ENCODE measurements at places on chromosomes 5 and 9.

DNA sequence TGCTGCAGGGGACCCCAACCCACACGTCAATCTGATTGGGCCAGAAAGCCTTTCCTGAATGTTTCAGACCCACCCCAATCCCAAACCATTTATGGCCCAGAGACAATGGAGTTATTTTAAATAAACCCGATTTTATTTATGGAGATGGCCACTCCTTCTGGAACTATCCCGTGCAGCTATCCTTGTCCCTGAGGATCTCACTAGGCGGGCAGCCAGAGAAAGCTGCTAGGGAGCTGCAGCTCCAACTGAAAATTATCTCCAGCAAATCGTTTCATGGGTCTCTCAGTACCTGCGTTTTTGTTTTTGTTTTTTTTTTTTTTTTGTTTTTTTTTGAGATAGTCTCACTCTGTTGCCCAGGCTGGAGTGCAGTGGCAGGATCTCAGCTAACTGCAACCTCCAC is 23.0 kb downstream of the C1QTNF2 start:
- DNase-seq = no peak

GRCh38 chr5:113490317-113490716 is 2.1 kb upstream of the MCC start:
- DNase-seq = no peak

DNA sequence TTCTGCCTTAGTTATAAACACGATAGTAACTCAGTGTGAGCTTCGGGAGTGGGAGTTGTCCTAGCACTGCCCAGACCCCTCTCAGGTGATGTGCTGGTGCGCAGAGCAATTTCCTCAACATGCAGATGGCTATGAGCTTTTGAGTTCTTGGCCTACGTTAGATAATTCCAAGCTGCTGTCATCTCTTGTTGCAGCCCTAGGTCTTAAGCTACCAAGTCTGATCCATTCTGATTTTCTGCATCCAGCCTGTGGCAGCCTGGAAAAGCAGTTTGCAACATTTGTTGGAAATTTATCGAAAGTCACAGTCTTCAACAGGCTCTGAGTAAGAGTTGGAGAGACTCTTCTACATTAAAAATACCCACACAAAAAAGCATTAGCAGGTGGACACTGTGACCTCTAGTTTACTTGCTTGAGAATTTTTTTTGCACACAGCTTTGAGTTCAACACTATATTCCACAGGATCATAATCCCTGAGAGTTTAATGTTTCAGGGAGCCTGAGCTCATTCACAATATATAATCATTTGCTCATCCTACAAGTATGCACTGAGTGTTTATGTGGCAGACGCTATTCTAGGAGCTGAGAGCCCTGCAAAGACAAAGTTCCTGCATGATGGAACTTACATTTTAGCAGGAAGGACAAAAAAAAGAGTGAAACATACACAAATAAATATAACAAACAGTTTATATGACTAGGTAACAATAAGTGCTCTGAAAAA is 91.6 kb downstream of the UBE2QL1 start:
- no peak for DNase-seq

- DNase-seq = no peak
Observed at GRCh38 chr5:103041071-103041676, 78.8 kb downstream of the GIN1 start.

DNA sequence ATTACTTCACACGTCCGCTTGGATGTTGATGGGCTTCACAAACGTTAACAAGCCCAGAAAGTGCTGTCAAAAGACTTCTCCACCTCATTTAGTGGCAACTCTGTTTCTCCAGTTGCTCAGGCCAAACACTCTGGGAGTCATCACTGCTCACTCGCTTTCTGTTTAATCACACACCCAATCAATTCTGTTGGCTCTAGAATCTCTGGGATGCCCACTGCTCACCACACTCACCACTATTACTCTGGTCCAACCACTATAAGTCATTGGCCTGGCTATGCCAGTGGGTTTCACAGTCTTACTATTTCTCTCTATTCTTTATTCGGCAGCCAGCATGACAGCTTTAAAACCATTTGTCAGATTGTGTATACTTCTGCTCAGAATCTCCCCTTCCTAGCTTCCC is 163.5 kb downstream of the KDM4C start:
- DNase-seq = no peak

- no peak for DNase-seq
Observed at GRCh38 chr9:90894986-90895687, 93.5 kb downstream of the SYK start.

- DNase-seq = no peak
Observed at GRCh38 chr9:95325221-95325620, 7.7 kb upstream of the FANCC start.

- DNase-seq = no peak
Observed at GRCh38 chr9:109329638-109330258, 8.9 kb upstream of the EPB41L4B start.

DNA sequence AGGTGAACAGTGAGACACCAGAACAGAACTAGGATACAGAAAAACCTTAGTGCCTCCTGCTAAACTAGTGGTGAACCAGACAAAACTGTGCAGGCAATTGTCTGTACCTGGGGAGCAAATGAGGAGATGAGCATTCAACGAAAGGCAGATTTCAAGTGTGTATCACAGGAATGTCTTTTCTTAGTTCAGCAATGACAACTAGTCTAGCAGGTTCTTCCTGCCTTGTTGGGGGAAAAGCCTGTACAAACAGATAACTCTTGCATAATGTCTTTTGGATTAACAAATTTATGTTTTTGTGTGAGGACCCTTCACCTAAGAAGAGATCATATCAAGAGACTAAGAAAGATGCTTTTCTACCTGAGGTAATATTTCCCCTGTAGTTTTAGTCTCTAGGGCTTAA is 21.8 kb upstream of the DENND4C start:
- no peak for DNase-seq

DNA sequence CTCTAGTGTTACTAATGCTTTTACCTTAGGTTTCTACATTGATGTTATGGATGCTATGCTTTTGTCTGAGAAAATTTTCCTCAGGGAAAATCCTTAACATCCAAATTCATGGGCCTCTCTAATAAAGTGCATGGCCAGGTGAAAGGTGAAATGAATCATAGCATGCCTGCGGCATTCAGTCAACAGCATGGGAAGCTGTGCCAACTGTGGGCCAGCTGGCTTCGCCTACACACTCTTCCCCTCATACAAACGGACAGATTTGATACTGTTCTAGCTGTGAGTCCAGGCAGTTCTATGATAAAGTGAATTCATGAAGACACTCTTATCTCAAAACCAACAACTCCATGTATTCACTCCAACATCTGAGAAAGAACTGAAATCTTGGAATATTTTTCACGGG is 374.1 kb downstream of the PLK2 start:
- DNase-seq = no peak

DNA sequence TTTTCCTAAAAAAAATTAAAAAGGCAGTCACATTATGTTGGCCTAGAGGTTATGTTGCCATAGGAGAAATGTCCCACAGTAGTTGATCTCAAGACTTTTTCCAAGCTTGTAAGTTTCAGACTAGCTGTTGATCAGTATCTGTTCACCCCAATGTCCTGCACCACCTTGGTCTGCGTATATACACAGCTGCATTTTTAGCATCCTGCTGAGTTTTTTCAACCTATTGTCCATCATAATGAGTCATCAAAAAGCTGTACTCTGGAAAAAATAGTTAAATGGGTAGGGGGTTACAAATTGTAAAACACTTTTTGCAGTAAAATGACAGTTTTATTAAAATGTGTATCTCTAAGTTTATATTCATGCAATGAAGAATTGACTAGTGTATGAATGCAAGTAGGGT is 53.2 kb upstream of the TMEM171 start:
- DNase-seq = no peak

DNA sequence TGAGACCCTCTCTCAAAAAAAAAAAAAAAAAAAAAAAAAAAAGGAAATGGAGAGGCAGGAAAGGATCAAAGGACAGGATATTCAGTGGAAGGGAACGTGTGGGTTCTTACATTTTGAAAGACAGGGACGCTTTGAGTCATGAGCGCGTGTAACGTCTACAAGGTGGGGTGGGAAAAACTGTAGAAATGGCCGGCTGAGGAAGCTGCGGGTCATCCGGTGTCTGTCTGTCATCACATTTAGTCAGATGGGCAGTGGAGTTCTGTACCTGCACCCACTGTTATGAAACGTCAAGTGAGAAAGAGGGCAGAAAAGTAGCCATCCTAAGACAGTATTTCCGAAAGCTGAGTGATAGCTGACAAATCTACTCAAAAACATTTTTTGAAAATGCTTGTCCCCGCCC is 159.8 kb downstream of the SMARCA2 start:
- no peak for DNase-seq

GRCh38 chr9:125732562-125732961 is 14.6 kb upstream of the PBX3 start:
- DNase-seq = no peak
